ENCODE measurements at places on chromosomes 6 and 20. TPM values are rescaled to one million over a fixed set of nuclear protein-coding genes. Genes with fewer than 3 reads are reported as not detected.

The SLC4A11 gene
- 3.1 TPM for total RNA-seq

The TBPL1 gene
- total RNA-seq: 51.9 TPM

The SYNDIG1 gene
- not detected for total RNA-seq

The PHACTR2 gene
- 29.1 TPM for total RNA-seq

The HEY2 gene
- 0.09 TPM for total RNA-seq
